Fibroblast of lung (primary cell): ENCODE measurements at places on chromosomes 13 and 19. TPM values are rescaled to one million over a fixed set of nuclear protein-coding genes. Genes with fewer than 3 reads are reported as not detected.

The MYO1F gene
- polyA plus RNA-seq = 0.03 and 0.08 TPM in 2 replicates

The LILRB4 gene
- polyA plus RNA-seq = not detected in 2 replicates

The CD79A gene
- 0.07 and 0.17 TPM in 2 replicates for polyA plus RNA-seq

The KLF1 gene
- not detected in 2 replicates for polyA plus RNA-seq

The RCBTB1 gene
- 22.7 and 22.8 TPM in 2 replicates for polyA plus RNA-seq

The CFAP97D2 gene
- polyA plus RNA-seq = not detected in 2 replicates

The SPINT2 gene
- polyA plus RNA-seq = 2.1 and 4.6 TPM in 2 replicates

The NOVA2 gene
- polyA plus RNA-seq = 0.01 and 0.03 TPM in 2 replicates

The CXCL17 gene
- not detected in 2 replicates for polyA plus RNA-seq

The ZNF45 gene
- 11.6 and 13.2 TPM in 2 replicates for polyA plus RNA-seq

The TEKTIP1 gene
- polyA plus RNA-seq = not detected in 2 replicates

The WDR87 gene
- polyA plus RNA-seq = not detected in 2 replicates

The GIPR gene
- polyA plus RNA-seq = 0.05 and 0.25 TPM in 2 replicates
